ENCODE measurements at places on chromosomes 3 and 15.
A peak's percentile ranks its signal among the peaks of the same experiment; 100 is the strongest.

GRCh38 chr3:172839679-172840078, 89.2 kb downstream of the ECT2 start:
- DNase-seq: no peak

- DNase-seq: no peak
Observed at GRCh38 chr3:146159616-146160320, 1.2 kb downstream of the PLOD2 start.

DNA sequence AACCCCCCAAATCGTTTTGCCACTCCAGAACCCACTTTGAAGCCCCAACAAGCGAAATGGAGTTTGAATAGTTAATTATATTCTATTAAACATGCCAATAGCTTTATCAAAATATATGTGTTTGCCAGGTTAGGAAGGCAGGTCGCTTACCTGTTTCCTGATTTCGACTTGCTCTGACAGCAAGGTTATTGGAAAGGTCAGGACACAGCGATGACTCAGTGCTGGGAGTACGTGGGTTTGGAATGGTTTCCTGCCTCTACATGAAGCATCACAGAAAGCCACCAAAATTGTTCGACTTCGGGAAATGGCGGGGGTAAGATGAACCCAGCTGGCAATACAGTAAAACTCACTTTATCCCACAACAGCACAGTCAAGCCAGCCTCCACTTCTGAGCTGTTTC, 135.6 kb upstream of the ABI3BP start:
- no peak for DNase-seq

GRCh38 chr3:6929918-6930317, 69.0 kb downstream of the GRM7 start:
- no peak for DNase-seq

GRCh38 chr3:127405010-127405598, 117.3 kb upstream of the PRR20G start:
- DNase-seq: no peak

GRCh38 chr3:115071601-115072000, 75.5 kb downstream of the ZBTB20 start:
- DNase-seq: peak; percentile 89

DNA sequence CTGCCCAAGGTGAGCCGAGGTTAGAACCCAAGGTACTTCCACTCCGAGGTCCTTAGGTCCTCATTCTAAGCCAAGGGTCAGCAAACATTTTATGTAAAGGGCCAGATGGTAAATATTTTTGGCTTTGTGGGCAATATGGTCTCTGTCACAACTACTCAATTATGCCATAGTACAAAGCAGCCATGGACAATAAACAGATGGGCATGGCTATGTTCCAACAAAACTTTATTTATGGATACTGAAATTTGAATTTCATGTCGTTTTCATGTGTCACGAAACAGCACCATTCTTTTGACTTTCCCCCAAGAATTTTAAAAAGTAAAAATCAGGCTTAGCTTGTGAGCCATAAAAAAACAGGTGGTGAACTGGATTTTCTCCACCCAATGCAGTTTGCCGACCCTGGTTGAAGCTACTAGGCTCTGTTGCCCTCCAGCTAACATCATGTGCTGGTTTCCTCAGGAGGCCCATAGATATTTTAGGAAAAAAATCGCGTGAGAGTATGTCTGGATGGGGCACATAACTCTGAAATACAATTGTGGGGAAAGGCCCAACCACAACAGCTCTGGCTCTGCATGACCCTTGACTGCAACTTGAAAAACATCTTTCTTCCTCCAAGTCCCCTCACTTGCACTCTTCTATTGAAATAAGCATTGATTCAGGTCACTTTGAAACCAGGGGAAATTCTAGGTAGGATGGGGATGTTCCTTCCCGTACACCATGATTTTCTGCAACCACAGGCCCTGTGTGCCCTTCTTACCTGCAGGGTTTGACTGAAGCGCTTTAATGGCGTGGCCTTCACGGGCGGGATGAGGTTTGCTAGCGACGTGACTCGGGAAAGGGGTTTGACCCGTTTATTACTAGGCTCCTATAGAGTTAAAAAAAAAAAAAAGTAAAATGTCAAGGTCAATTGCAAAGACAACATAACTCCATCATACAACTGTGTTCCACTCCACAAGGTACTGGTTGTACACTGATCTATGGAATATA, 28.5 kb downstream of the ARHGEF3 start:
- no peak for DNase-seq
